ENCODE measurements at places on chromosomes 5 and 9.

- DNase-seq = no peak
Observed at GRCh38 chr9:20009606-20010005, 220.8 kb upstream of the SLC24A2 start.

- no peak for DNase-seq
Observed at GRCh38 chr5:55231919-55232270, 1.5 kb downstream of the CCNO start.

GRCh38 chr5:77987331-77987730 is 211.2 kb upstream of the TBCA start:
- DNase-seq = no peak

DNA sequence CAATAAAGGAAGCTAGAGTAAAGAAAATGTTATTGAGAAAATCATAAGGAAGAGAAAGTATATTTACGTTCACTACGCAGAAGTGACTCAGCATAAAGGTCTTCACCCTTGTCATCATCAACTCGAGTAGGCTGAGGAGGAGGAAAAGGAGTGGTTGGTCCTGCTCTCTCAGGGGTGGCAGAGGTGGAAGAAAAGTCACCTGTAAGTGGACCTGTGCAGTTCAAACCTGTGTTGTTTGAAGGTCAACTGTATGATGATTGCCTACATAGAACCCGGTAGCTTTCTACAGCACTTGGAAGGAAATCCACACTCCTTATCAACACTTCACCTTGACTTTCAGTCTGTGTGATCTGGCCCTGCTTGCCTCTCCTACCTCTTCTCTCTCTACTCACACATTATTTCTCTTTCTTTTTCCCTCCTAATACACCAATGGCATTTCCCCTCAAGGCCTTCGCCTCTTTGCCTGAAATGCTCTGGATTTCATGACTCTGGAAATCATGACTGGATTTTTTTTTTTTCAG is 109.3 kb upstream of the CPEB4 start:
- DNase-seq = no peak

DNA sequence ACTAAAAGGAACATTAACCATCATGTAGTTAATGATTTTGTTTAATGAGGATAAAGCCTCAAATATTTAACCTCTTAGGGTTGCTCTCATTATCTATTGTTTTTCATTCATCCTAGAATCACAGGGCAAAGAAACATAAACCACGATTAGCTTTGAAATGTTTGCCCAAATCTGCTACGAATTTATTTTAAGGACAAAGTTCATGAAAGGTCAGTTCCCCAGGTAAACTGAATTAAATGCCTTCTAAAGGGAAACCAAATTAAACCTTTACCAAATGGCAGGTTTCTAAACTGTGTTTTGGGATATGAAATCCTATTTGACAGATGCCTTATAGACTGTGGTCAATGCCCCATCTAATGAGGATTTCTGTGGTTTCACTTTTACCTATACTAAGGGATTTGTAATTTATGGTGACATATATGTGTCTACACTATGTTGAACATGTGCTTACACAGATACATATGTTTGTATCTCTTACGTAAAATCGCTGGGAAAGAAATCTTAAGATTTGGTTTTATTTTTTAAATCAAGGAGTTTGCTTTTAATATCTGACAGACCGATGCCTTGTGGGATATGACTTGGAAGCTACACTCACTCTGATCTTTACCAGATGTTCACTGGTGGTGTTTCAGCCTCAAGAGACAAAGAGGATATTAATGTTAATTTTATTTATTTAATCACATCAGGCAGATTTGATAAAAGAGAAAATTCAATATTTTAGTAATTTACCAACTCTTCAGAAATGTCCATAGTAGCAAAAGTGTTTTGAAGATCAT is 188.4 kb downstream of the GLIS3 start:
- DNase-seq = no peak

- DNase-seq = no peak
Observed at GRCh38 chr5:134906811-134907210, 1.9 kb downstream of the PCBD2 start.

DNA sequence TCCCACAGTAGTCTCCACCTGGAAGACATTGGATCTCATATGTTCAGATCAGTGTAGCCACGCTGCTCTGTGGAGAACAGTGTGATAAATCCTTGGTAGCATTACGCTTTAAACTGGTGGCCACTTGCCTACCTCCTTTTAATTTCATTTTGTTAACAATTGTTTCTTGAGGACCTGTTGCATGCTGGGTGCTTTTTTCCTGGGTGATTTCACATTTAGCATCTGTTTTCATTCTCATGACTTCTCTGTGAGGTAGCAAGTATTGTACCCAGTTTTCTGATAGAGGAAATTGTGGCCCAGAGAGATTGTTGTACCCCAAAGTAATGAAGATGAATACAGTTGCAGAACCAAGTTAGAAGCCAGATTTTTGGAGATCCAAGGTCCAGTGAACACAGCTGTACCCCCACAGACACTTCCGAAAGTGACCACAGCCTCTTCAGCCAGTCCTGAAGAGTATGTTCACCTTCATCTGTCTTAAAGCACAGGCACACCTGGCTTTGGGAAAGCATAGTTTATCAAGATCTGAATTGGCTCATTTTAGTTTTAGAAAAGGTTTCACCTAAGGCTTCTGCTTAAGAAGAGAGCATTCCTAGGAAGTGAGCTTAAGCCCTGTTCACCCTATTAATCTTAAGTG is 75.2 kb downstream of the F2RL2 start:
- DNase-seq = no peak

DNA sequence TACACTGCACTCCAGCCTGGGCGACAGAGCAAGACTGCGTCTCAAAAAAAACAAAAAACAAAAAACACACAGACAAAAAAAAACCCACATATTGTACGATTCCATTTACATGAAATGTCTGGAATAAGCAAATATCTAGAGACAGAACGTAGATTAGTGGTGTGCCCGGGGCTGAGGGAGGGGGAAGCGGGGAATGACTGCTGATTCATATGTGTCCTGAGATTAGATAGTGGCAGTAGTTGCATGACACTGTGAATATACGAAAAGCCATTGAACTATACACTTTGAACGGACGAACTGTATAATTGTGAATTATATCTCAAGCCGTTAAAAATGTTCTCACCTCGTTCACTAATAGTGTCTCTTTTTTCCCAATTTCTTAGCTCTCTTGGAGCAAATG is 23.9 kb downstream of the FGF1 start:
- DNase-seq = no peak

- DNase-seq = no peak
Observed at GRCh38 chr5:63401436-63402046, 560.7 kb downstream of the HTR1A start.

GRCh38 chr9:95100071-95100627 is 217.4 kb downstream of the FANCC start:
- no peak for DNase-seq

DNA sequence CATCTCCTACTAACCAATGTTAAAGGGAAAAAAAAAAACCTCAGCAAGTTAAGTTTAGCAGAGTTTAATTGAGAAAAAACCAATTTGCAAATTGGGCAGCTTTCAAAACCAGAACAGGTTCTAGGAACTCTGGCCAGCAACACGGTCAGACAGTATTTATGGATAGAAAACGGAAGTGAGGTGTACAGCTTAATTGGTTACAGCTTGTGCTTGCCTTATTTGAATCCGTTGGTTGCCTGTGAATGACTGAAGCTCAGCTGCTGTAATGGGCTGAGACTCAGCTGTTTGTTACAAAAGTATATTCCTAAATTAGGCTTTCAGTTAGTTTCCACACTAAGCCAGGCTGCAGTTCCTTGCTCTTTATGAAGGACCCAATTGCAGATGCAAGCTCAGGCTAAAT is 217.0 kb downstream of the SREK1 start:
- DNase-seq = no peak

DNA sequence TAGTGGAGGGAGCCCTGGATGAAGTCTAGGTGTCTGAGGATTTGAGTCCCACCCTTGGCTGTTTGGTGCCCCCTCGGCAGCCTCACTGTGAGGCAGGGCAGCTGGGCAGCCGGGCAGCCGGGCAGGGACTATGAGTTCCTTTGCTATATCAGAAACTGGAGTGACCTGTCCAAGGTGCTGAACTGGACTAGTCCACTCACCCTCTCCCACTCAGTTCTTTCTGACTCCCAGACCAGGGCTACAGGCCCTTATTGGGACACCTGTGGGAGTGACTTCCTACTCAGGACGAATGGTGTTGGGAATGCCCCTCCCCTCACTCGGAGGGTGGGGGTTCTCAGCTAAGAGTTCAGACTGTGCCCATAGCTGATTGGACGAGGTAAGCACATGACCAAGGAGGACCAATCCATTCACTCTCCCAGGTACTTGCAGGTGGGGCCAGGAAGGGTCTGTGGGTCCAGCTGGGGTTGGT is 34.1 kb upstream of the RAPGEF1 start:
- DNase-seq = no peak

All from stimulated activated CD8-positive, alpha-beta memory T cell treated with anti-CD3 and anti-CD28 coated beads, Interleukin-4, amount 100 ng/mL, for 4 hours (primary cell).